ENCODE measurements at places on chromosomes 2 and 18. TPM values are rescaled to one million over a fixed set of nuclear protein-coding genes. Genes with fewer than 3 reads are reported as not detected.

Gene GPR75
- 1.5 TPM for polyA plus RNA-seq

Gene GRP
- 1.8 TPM for polyA plus RNA-seq

DNA sequence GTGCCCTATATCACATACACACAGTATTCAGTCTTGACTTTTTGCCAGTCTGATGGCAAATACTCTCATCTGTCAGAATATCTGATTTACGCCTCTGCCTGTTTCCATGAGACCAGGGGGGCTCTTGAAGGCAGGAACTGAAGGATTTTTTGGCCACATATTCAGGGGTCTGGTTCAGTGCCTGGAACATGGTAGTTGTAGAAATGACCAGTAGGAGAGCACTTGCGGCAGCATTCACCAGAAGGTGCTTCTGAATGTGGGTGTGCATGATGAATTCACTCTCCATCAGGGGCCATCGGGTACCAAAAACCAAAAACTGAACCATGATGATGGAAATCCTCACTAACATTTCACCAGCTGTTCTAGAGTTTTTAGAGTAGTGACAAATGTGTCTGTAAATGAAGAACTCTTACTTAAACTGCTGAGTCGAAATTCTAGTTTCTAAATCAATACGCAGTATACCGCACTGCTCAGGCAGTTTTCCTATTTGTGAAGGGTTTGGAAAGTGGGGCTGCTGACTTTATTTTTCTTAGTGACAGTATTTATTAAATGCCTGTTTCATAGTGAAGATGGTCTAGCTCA is 54.6 kb downstream of the MERTK start:
- no peak for DNase-seq

DNA sequence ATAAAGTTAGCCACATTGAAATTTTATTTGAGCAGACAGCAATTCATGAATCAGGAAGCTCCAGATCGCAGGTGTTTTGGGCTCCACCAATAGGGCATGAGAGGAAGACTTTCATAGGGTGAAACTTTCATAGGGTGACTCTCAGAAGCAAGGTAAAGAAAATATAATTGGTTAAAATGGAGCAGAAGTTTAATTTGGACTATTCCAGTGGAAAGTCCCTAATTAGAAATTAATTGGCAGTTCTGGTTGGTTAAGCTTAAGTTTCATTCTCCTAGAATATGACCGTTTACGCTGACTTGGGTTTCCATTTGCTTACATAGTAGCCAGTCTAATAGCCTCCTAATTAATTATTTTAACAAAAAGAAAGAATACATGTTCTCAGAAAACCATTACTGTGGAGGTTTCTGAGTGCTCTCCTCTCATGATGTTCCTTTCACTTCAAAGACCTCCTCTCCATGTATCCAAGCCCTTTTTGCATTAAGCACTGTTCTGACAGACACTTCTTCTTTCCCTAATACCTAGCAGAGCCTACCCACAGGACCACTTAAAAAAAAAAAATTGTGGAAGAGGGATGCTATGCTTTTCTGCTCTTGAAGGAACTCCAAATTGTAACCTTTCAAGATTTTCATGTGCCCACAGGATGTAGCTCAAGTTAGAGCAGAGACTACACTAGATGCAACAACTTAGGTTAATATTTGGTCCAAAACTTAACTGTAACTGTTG is 99.1 kb downstream of the MREG start:
- DNase-seq = no peak

GRCh38 chr2:160837416-160837815 is 322.8 kb upstream of the TANK start:
- no peak for DNase-seq

GRCh38 chr2:44680983-44681531 is 260.4 kb upstream of the SIX3 start:
- no peak for DNase-seq

Gene ANKRD30BL
- 0.71 TPM for polyA plus RNA-seq

Gene GKN1
- polyA plus RNA-seq = not detected

DNA sequence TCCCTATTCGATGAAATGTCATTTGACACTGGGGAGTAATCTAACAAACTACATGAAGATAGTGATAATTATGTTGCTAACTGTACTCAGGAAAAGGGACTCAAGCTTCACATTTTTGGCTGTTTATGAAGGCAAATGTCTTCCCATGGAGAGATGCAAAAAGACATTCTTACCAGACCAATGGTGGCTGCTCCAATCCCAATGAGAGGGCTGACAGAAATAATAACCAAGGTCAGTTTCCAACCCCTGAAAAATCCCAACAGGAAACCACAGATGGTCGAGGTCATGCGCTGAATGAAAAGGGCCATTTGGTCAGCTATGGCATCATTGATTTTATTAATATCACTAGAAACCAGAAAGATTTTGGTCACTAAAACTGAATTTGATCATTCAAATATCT is 37.6 kb downstream of the ABCB11 start:
- no peak for DNase-seq

DNA sequence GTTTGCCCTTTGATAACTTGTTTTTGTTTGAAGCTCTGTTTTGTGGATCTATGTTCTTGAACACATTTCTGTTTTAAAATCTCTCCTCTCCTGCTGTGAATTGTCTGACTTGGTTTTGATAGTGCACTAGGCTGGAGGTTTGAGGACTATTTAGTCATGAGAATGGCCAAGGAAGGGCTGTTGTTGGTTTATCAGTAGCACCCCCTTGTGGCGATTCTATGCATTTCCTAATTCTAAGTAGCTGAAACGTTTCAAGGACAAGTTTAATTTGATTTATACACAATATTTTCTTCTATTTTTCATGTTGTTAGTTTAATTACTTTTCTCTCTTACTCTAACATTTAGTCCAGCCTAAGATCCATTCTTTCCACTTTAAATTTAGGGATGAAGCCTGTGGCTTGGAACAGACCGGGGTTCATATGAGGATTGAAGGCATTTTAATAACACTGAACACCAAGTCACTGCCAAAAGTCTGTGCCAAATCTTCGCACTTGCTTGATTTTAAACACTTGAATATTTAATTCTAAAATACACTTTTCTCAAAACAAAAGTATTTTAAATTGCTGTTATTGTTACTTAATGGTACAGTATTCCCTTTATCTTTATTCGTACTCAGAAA is 166.0 kb downstream of the SOCS6 start:
- DNase-seq = peak; percentile 30

DNA sequence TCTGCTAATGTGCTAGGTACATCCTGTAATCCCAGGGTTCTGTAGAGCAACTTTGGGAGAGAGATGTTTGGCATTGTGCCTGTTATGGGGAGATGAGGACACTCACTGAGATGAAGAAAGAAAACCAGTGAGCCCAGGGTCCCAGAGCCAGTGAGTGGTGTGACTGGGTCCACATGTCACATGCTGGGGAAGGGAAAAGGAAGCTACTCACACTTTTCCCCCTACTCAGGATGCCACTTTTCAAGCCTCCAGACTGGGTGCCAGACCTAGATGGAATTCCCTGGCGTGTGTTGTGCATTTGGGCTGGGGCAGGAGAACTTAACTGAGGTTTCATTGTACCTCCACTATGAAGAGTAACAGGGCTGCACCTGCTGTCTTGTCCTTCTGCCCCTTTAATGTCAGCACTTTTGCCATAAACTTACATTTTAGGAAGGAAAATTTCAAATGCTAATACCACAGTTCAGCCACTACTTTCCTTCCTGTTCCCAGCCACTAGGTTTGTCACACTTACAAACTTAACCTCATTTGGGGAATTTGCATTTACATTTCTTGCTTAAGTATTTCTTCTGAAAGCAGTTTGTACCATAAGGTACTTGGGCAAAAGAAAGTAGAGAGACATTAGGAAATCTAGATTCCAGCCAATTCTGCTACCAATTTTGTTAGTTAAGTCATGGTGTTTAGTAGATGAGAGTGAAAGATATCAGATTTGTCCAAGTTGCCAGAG is 10.2 kb downstream of the INSIG2 start:
- DNase-seq = no peak

GRCh38 chr2:74429487-74430451 is 8.2 kb downstream of the WDR54 start:
- no peak for DNase-seq

GRCh38 chr2:134669731-134670669 is 48.8 kb downstream of the TMEM163 start:
- no peak for DNase-seq

DNA sequence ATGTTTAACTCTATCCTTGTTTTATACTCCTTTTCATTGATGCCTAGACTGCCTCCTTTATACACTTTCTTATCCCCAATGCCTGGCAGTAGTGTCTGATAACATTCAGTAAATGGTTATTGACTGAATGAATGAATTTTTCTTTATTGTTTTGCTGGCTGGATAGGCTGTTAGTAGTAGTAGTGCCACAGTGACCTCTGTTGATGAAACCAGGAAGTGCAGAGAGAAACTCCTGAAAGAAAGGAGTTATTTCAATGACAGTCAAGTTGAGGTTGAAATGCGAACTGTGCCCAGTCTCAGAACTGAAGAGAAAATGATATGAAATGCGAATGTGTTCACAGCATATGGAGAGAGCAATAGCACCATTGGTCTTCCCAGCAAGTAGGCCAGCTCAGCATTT is 26.8 kb upstream of the SLC9A2 start:
- DNase-seq = no peak

GRCh38 chr2:35963824-35964223 is 391.8 kb upstream of the CRIM1 start:
- DNase-seq = no peak

DNA sequence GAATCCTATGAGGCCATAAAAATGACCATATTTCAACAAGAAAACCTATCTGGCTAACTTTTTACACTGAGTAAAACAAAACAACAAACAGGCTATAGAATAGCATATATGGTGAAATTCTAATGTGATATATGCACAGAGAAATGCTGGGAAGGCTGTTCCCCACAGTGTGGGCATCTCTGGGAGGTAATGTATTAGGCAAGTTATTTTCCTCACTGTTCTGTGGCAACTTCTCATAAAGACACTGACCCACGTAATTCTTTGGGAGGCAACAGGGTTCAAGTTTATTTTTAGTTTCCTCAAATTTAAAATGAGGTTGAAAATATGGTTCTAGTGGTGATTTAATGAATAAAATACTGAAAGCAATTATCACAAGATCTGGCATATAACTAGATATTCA is 46.7 kb downstream of the RNU4ATAC start:
- no peak for DNase-seq

DNA sequence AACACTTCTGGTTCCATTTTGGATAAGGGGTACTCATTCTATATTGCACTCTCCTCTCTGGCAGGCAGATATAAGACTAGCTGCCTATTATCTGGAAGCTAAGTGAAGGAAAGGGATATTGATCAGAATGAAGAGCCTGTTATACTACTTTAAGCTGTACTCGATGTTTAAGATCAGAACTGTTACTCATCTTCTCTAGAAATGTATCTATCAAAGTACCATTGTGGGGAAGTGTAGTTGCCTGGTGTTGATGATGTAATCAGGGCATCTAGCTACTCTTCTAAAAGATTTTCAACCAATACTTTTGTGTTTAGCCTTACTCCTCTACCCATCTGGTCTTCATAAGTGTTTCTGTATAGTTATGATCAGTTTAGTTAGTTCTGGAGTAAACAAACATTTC is 5.8 kb downstream of the CAMKMT start:
- no peak for DNase-seq

- no peak for DNase-seq
Measured at GRCh38 chr18:70195014-70195614, 10.4 kb downstream of the RTTN start.

DNA sequence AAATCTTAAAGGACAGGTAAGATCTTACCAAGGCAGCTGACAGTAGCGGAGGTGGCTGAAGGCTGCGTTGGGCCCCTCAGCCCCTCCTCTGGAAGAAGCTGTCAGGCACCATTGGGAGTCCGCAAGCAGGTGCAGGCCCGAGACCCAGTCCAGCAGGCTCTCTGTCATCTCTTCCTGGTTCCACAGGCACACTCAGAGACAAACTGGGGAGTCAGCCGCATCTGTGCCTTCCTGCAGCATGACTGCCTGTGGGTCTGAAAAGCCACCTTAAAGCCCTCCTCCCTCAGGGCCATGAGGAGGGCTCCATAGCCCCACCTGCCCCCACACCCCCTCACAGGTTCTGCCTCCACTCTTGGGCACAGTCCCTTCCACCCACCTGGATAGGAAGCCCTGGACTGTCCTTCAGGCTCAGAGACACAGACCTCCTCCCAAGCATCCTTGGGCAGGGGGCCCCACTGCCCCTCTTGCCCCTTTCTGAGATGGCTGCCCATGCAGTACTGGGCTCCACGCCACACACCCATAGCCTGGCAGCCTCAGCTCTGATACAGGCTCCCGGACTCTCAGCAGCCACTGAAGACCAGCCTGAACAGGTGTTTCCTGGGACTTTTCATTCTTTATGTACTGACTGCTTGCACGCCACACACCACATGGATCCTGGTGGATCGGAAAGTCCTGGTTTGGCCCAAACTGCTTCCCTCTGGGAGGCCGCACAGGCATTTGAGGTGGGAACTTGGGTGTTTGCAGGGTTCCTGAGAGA is 239.8 kb downstream of the SEPTIN10 start:
- DNase-seq = no peak

Gene KIF3C
- polyA plus RNA-seq = 15.0 TPM

GRCh38 chr2:132881546-132881945 is 211.5 kb upstream of the LYPD1 start:
- DNase-seq = no peak

- DNase-seq = peak; percentile 77
Measured at GRCh38 chr18:46946656-46947282, 29.4 kb downstream of the KATNAL2 start.

GRCh38 chr18:37425222-37425621 is 140.4 kb downstream of the CELF4 start:
- DNase-seq = no peak

- no peak for DNase-seq
Measured at GRCh38 chr2:152176113-152176714, 651 bp upstream of the STAM2 start.

Gene ACYP2
- polyA plus RNA-seq = 23.3 TPM

DNA sequence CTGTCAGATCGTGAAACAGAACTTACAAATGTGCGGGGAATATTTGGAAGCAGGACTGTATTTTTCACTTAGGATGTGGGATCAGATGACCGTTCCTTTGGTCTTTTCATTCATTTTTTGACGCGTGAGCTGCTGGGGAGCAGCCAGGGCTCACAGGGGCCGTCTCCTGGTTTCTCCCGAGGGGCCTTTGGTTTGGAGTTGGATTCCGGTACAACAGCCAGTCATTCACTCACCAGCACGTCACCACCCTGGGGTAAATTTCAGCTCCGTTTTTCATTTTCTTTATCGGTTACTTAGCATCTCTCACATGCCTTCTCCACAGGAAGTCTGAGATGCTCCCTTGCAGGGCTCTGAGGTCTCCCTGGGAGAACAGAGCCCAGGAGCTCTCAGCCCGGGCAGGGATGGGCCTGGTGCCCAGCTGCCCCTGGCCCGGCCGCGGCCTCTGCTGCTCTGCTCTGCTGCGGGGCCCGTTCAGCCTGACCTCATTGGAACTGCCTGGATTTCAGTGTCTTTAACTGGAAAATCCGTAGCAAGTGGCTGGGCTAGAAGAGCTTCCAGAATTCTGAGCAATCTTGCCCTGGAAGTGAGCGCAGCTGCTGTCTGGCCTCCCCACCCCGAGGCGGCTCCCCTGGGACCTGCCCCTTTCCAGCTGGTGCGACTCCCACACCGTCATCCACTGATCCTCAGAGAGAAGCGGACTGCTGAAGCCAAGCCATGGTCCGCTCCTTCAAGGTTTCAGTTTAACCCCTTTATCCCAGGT is 335.6 kb downstream of the EIPR1 start:
- no peak for DNase-seq
